ENCODE measurements at places on chromosomes 6 and 20.

GRCh38 chr6:167951781-167952511 lies 45.5 kb upstream of the KIF25 start:
- no peak for DNase-seq

DNA sequence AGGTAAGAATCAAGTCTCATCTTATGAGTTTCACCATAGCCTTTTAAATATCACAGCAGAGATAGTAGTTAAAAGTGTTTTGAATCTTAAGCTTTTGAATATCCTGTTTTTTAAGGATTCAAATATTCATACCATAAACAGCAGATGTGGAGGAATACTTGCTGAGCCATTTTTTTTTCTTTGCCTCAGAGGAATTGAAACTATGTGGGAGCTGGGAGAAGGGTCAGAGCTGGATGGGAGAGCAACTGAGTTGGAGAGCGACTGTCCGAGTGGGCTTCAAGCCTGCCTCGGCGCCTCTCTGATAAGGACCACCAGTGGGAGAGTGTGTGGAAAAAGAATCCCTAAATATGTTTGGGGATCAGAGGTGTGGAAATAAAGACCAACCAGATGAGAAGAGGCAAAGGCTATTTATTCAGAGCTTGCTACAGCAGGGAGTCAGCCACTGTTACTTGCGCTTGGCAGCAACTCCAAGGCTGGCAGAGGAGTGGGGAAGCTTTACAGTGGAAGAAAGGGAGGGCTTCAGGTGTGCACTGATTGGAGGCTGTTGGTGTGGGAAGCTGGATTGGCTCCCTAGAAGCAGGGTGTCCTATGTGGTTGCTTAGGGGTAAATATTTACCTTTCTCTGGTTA lies 34.3 kb upstream of the MCUR1 start:
- DNase-seq = no peak

DNA sequence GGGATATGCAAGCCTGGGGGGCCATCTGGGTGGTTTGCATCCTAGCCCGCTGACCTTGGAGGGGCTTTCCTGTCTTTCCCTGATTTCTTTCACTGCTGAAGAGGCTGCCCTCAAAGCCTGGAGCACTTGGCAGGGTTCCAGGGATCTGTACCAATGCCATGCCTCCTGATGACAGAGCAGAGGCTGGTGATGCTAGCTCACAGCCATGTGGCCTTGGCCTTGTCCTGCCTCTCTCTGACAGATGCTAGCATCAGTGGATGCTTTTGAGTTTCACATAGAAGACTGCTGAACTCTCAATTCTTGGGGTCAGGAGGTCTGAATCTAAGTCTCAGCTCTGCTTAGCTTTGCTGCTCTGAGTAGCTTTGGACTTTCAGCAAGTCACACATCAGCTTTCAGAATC lies 21.9 kb upstream of the RREB1 start:
- DNase-seq = peak; percentile 55

- no peak for DNase-seq
Observed at GRCh38 chr6:156787569-156788492, 10.7 kb downstream of the ARID1B start.

- DNase-seq = no peak
Observed at GRCh38 chr6:122673343-122673961, 63.2 kb downstream of the PKIB start.

- no peak for DNase-seq
Observed at GRCh38 chr20:4113615-4114603, 98.6 kb upstream of the RNF24 start.

GRCh38 chr6:88548891-88549505 lies 382.9 kb upstream of the CNR1 start:
- DNase-seq = no peak

DNA sequence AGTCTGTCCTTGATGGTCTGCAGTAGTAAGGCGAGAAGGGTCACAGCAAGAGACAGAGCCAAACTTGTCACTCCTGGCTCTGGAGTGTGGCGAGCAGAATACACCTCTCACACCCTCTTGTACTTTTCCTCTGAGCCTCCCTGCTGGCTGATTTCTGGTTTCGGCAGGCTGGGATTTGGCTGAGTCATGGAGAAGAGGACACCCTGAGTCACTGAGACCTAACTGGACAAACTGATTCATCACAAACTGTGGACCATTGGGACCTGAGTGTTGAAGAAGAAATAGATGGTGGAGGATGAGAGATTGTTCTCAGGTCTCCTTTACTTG lies 101.7 kb downstream of the F13A1 start:
- no peak for DNase-seq

DNA sequence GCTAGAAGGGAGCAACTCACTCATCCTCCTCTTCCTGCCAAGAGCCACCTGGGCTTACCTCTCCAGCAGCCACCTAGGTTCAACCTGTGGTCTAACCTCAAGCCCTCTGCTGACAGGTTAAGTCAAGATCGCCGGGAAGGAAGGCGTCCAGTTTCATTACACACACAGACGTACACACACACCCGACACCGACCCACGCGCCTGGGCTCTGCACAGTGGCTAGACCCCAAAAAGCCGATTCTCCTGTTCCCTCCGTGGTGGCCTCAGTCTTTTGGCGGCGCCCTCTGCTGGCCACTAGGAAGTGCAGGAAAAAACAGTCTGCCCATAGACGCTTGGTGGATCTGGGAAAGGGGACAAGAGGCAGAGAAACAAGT lies 52.8 kb downstream of the MRPL14 start:
- peak; percentile 81 for DNase-seq

GRCh38 chr20:44869471-44869870 lies 16.0 kb upstream of the YWHAB start:
- no peak for DNase-seq

DNA sequence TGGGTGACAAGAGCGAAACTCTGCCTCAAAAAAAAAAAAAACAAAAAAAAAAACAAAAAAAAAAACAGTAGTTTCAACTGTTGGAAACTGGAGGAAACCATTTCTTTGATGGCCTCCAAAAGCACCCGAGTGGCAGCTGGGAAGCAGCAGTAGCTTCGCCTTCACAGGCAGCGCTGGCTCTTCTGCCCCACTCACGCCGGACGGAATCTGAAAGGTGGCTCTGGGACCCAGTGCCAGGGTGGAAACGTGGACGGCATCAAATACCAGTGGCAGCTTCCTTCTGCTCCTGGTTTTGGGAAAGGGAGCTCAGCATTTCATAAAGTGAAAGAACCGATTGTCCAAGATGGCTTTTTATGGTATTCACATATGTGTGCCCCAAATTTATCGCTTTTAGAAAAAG lies 159.4 kb downstream of the SMOC2 start:
- DNase-seq = no peak

DNA sequence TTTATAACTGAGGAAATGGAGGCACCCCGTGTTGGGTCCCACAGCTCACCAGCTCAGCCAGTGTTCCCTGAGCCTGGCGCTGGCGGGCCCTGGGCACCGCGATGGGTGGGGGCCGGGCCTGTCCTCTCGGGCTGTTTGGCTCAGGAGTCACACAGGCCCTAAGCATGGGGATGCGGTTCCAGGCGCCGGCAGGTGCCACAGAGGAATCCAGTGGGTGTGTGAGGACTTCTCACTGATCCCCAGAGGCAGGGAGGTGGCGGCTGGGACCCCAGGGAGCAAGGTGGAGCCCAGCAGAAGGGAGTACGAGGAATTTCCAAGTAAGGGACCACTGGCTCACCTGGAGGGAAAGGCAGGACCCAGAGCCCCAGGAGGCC lies 57.5 kb downstream of the IRF4 start:
- DNase-seq = no peak

DNA sequence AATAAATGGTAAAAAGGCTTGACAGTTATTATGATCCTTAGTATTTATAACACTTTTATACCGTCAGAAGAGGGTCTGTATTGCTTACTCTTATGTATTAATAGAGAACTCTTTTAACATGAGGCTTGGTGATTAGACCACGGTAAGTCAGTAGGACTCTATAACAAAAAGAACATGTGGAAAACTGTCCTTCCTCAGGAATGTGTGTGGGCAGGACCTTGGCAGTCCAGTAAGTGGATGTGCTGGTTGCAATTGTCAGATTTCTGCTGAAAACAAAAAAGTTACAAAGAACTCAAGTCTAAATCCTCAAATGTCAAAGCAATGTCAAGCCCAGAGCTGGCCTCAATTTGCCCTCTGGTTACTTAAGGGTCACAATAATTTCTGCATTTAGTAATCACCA lies 81.1 kb downstream of the PLCG1 start:
- DNase-seq = no peak

- no peak for DNase-seq
Observed at GRCh38 chr6:17179530-17180073, 77.8 kb downstream of the STMND1 start.

DNA sequence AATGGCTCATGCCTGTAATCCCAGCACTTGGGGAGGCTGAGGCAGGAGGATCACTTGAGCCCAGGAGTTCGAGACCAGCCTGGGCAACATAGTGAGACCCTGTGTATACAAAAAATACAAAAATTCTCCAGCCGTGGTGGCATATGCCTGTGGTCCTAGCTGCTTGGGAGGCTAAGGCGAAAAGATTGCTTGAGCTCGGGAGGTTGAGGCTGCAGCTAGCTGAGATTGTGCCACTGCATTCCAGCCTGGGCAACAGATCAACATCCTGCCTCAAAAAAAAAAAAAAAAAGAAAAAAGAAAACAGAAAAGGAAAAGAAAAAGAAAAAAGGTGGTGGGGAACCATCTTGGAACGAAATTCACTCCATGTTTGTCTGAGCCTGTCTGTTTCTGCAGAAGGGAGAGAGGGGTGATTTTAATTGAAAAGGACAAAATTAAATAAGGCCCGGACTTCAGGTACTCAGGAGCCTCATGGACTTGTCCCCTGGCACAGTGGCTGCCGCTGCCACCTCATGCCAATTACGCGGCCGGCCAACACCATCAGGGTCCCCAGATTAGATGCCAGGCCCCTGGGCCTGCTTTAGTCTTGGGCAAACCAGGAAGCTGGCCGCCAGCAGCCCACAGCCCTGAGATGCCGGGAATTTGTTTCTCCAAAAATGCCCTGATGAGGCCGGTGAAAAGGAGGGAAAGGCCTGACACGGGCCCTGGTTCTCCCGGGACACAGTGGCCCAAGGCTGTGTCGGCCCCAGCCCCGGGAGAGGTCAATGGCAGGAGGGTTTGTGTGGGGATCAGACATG lies 37.8 kb upstream of the STX16 start:
- DNase-seq = peak; percentile 28

DNA sequence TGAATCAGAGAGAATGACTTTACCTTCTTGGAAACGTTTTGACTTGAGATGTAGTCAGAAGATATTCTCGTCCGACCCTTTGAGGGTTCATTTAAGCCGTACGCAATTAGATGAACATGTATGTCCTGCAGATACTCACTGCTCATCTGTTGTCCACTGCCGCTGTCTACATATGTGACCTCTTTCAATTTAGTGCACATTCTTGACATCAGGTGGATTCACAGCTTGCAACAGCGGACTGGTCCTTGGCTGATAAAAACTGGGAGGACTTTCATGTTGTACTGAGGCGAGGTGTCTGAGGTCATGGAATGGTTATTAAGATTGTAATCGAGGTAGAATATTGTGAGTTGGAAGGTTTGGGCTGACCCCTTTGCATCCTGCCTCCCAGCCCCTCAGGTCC lies 194.2 kb downstream of the JARID2 start:
- DNase-seq = no peak

DNA sequence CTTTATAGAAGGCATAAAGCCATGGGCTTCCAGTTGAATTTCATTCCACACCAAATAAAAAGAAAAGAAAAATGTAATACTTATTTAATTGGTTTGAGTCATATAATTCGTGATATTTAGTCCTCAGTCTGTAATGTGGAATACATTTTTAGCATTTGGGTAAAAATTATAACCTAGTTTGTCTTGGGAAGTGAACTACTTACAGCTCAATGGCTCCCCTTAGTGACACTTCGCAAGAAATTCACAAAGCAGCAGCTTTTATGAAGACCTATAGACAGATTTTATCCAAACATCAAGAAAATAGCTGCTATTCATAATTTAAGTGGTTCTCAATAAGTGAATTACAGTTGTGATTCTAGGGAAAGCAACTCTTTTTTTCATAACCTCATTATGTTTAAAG lies 72.1 kb downstream of the RSPO3 start:
- DNase-seq = no peak

DNA sequence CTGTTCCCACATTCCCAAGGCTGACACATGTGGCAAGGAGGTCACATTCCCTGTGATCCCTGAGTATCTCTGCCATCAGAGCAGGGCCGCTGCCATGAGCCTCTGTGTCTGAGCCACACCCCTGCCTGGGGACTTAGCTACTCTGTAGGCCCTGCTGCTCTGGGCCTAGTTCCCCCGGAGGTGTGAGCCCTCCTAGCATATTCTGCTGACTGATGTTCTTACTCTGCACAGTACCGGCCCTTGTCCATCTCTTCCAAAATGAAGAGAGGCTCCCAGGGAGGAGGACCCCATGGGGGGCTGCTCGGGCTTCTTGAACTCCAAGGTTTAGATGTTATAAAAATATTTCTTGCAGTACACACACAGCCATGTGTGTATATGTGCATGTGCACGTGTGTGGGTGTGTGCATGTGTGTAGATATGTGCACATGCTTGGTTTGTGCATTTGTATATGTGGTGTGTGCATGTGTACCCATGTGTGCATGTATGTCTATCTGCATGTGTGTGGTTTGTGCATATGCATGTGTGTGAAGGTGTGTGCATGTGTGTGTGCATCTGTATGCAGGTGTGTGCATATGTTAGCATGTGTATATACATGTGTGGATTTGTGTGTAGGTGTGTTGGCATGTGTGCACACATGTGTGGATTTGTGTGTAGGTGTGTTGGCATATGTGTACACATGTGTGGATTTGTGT lies 101.2 kb downstream of the ERMARD start:
- no peak for DNase-seq

GRCh38 chr6:31949926-31950548 lies 4.1 kb downstream of the CFB start:
- no peak for DNase-seq

DNA sequence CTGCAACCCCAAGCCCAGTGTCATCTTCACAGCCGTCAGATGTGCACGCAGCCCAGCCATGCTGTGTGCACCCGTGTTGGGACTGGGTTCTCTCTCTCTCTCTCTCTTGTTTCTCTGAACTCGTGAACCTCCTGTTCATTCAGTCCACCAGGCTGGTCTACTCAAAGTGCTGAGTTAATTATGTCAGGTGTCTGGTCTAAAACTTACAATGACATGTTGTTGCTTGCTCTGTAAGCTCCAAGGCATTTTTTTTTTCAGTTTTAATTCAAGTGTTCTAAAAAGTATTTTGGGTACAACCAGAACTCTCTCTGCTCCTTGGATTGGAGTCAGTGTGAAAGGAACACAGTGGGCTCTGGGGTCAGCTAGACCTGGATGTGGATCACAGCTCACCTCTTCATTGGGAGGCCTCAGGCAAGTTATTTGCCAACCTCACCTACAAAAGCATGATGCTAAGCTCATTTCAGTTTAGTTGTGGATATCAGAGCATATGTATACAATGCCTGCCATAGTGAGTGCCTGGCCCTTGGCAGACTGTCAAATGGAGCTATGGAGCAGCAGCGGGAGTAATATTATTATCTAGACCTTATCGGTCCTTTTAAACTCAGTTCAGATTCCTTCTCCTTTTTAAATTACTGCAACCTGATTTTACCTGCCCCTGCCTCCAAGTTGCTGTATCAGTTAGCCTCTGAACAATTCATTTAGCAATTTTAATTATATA lies 59.5 kb downstream of the PLEKHG1 start:
- no peak for DNase-seq

DNA sequence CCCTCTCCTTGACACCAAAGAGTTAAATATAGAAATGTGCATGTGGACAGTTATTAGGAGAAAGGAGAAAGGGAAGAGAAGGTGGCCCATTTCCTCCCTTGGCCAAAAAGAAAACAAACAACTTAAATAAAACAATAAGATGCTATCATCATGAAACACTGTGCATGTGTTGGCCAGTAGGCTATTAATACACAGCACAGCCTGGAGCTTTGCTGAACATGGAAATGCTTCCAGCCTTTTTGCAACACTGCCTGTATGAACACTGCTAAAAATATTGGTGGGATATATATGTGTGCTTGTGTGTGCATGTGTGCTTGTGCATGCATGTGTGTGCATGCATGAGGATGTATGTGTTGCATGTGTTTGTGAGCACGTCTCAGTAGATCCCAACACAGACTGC lies 100.4 kb downstream of the LY86 start:
- DNase-seq = no peak
